Activated CD8-positive, alpha-beta T cell treated with anti-CD3 and anti-CD28 coated beads, Interleukin-2, amount 10 ng/mL, durations not matched to agents 7 days and 5 days (primary cell): ENCODE measurements at places on chromosomes 1 and 21. TPM values are rescaled to one million over a fixed set of nuclear protein-coding genes. Genes with fewer than 3 reads are reported as not detected.

The SLC22A15 gene
- total RNA-seq: 0.40 TPM

DNA sequence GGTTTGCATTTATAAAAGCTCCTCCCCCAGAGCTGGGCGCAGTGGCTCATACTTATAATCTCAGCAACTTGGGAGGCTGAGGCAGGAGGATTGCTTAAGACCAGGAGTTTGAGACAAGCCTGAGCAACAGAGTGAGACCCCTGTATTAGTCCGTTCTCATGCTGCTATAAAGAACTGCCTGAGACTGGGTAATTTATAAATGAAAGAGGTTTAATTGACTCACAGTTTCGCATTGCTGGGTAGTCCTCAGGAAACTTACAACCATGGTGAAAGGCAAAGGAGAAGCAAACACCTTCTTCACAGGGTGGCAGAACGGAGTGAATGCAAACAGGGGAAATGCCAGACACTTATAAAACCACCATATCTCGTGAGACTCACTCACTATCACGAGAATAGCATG is 52.5 kb downstream of the ZNF684 start:
- DNase-seq: no peak
- H3K36me3 ChIP-seq: no peaks in the 10 kb centered on the region
- peaks cover 9% of the 10 kb centered on the region for H3K4me1 ChIP-seq
- no peak overlapping the region for H3K27ac ChIP-seq

The ZC3H11A gene
- 84.0 TPM for total RNA-seq

GRCh38 chr1:230749150-230749549 is 2.0 kb downstream of the CAPN9 start:
- peaks cover 8% of the 10 kb centered on the region for H3K4me1 ChIP-seq
- no peaks in the 10 kb centered on the region for H3K36me3 ChIP-seq
- H3K4me3 ChIP-seq: no peak overlapping the region
- DNase-seq: no peak

The CBR1 gene
- 54.1 TPM for total RNA-seq

- no peak overlapping the region for H3K27ac ChIP-seq
- peaks cover 9% of the 10 kb centered on the region for H3K27me3 ChIP-seq
- DNase-seq: no peak
- no peak overlapping the region for H3K4me3 ChIP-seq
Observed at GRCh38 chr1:87180682-87181081, 148.0 kb upstream of the LMO4 start.

DNA sequence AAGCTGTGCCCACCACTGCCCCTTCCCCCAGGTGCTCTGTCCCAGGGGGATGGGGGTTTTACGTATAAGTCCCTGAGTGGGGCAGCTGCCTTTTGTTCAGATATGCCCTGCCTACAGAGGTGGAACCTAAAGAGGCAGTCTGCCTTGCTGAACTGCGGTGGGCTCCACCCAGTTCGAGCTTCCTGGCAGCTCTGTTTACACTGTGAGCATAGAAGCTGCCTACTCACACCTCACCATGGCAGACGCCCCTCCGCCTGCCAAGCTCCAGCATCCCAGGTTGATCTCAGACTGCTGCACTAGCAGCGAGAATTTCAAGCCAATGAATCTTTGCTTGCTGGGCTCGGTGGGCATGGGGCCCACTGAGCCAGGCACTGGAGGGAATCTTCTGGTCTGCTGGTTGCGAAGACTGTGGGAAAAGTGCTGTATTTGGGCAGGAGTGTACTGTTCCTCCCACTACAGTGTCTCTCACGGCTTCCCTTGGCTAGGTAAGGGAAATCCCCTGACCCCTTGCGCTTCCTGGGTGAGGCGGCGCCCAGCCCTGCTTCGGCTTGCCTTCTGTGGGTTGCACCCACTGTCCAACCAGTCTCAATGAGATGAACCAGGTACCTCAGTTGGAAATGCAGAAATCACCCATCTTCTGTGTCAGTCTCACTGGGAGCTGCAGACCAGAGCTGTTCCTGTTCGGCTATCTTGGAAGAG is 17.6 kb upstream of the RWDD3 start:
- no peaks in the 10 kb centered on the region for H3K4me1 ChIP-seq
- peaks cover 8% of the 10 kb centered on the region for H3K27me3 ChIP-seq
- no peak overlapping the region for H3K4me3 ChIP-seq
- no peaks in the 10 kb centered on the region for H3K36me3 ChIP-seq
